ENCODE measurements at places on chromosomes 7 and 10. TPM values are rescaled to one million over a fixed set of nuclear protein-coding genes. Genes with fewer than 3 reads are reported as not detected.

Gene SPAM1
- not detected for total RNA-seq

Gene MMD2
- total RNA-seq = not detected

Gene ATOH7
- total RNA-seq = not detected

Gene FXYD4
- total RNA-seq = not detected

Gene CACNA2D1
- not detected for total RNA-seq

Data from CD4-positive, alpha-beta memory T cell (primary cell).